DMS153 (cell line): ENCODE measurements at places on chromosomes 2 and 18.

DNA sequence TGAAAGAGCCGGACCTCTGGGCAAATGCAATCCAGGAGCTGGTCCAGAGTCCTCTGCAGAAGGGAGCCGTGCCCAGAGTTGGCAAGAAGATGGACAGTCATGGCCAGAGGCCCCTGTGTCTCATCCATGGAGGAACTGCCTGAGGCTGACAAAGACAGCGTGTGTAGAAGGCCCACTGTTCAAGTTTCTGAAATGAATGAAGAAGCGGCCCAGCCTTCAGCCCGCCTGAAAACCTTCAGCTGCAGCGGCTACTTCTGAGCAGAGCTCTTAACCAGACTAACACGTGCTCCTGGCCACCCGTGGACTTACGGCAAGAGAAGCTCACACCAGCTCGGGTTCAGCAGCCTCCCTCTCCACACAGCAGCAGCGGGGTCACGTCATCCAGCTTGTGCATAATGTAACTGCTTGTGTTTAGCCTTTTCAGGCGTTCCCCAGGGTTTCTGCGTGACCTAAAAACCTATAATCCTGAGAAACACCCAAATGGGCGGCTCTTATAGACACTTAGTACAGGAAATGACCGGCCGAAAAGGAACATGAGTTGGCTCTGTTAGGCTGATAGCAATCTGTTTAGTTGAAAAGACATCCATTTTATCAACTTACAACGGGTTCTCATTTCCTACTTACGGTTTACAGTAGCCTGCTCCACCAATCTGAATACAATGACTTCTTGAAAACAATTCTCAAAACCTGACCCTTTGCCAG, at the start of gene FAM124B:
TSS of gene FAM124B (minus strand) at position 467 of the 702 bp plus-strand sequence. CDS start at position 128, 339 bp downstream.
- no peak for DNase-seq

DNA sequence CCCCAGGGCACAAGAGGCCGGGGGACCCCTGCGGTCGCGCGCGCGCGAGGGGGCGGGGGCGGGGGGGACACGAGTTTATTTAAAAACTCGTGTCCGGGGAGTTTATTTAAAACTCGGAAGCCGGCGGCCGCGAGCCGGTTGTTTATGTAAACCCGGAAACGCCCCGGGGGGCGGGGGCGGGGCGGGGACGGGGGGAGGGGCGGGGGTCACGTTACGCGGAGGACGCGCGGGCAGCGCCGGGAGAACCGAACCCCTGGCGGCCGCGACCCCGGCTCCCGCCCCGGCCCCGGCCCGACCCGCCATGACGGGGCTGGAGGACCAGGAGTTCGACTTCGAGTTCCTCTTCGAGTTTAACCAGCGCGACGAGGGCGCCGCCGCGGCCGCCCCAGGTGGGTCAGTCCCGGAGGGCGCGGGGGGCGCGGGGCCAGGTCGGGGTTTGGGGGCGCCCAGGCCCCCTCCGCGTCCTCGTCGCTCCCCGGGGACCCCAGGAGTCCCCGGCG, 4.4 kb downstream of the NFATC1 start:
- no peak for DNase-seq

- no peak for DNase-seq
These were observed 340.7 kb downstream of the TGIF1 start for GRCh38 chr18:3790703-3791102.

DNA sequence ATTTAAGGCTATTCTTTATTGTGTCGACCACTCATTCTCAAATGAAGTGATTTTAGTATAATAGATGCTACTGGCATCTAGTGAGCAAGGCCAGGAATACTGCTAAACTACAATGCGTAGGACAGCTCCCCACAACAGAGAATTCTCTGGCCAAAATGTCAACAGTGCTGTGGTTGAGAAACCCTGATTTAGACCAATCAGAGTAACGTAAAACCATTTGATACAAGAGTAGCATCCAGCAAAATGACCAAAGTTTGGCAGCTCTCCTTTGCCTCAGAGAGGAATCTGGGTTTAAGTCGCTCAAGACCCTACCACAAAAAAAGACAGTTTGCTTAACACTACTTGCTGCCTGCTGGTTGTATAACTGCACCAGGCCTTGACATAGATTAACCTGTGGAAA, 37.0 kb upstream of the TTN start:
- DNase-seq = no peak

DNA sequence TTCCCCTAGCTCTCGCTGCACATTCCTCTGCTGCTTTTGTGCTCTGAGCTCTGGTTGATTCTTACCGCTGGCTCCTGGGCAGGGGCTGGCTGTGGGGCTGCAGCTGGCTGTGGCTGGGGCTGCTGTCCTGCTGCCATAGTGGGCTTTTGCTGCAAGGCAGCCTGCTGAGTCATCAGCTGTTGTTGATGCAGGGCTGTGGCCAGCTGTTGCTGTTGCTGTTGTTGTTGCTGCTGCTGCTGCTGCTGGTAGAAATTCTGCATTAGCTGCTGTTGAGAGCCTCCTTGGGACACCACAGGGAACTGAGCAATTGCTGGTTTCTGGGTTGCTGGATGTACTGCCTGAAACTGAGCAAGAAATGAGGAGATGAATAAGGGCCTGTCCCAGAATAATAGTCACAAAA, 77.2 kb upstream of the NFU1 start:
- DNase-seq = no peak

DNA sequence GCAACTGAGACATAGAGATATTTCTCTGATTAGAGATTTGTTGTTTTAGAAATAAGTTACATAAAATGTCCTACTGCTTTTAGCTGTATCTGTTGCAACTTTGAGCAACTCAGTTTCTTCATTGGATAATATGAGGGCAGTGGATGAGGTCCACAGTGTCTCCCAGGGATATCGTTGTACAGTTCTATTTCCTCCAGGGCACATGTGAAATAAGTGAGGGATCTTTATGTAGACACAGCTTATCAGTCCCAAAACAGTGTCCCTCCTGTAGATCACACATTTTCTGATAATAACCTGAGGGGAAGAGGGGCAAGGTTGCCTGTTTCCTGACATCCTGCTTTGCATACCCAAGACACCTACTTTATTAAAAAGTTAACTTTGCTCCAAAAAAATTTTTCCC, 1231.2 kb upstream of the ZEB2 start:
- DNase-seq = no peak
